ENCODE measurements at places on chromosomes 4 and X.

DNA sequence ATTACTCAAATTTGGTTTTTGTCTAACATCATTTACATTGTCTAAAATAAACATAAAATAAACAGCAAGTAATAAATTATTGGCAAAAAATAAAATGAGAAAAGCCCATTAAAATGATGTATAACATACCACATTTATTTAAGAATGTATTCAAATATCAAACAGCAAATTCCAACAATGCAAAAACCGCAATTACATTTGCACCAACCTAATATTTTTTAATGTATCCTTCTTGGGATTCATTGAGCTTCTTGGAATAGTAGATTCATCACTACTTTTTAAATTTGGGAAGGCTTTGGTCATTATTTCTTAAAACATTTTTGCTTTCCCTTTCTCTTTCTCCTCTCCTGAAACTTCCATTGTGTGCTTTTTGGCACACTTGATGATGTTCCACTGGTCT lies 400.2 kb downstream of the MAGEE1 start:
- DNase-seq = no peak

GRCh38 chr4:12949719-12950490 lies 534.2 kb downstream of the RAB28 start:
- DNase-seq = no peak

GRCh38 chrX:143139681-143140080 lies 114.0 kb downstream of the SPANXN4 start:
- DNase-seq = no peak

DNA sequence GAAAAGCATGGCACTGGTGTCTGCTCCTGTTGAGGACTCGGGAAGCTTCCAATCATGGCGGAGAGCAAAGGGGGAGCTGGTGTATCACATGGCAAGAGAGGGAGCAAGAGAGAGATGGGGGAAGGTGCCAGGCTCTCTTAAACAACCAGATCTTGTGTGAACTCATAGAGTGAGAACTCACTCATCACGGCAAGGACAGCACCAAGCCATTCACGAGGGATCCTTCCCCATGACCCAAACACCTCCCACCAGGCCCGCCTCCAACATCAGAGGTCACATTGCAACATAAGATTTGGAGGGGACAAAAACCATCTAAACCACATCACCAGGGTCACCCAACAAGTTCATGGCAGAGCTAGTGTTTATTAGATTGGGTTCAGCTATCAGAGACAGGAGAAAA lies 218.7 kb upstream of the BCOR start:
- no peak for DNase-seq

DNA sequence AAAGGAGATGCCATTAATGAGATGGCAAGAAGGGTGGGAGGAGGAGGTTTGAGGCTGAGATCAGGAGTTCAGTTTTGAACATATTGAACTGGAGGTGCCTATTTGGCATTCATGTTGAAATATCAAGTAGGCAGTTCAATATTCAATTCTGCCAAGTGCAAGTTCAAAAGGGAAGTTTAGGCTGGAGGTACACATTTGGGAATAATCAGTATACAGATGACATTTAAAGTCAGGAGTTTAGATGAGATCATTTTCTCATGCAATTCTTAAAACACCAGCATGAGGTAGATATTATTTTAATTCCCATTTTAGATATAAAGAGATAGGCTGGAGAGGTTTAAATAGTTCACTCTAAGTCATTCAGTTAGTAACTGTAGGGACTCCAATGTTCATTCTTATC lies 26.1 kb downstream of the COQ2 start:
- DNase-seq = no peak

- DNase-seq = no peak
Measured at GRCh38 chr4:167939863-167940616, 152.3 kb upstream of the ANXA10 start.

GRCh38 chrX:108163333-108164082 lies 71.9 kb downstream of the ATG4A start:
- DNase-seq = no peak

DNA sequence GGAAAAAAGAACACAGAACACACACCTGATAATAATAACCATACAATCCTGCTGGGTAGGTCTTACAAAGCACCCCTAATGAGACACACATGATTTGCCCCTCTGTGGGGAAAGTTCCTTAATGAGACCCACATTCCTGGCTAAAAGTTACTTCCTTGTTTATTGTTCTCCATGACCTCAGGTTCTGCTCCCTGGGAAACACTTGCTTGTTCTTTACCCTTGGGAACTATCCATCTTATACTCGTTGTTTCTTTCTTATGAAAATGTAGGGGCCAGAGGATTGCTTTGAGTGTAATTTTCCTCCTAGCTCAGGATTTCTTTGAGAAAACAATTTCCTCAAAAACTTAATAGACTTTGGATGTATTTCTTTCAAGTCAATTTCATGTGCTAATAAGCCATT lies 52.1 kb upstream of the PCDH10 start:
- no peak for DNase-seq

GRCh38 chrX:96989830-96990571 lies 106.3 kb downstream of the RPA4 start:
- no peak for DNase-seq

GRCh38 chr4:156609421-156609820 lies 362.2 kb downstream of the PDGFC start:
- DNase-seq = no peak

- DNase-seq = peak; percentile 16
Measured at GRCh38 chrX:77446908-77447652, at the start of gene FGF16. TSS of gene FGF16 (plus strand) at chrX:77447389. CDS start at chrX:77447675, 286 bp downstream.

DNA sequence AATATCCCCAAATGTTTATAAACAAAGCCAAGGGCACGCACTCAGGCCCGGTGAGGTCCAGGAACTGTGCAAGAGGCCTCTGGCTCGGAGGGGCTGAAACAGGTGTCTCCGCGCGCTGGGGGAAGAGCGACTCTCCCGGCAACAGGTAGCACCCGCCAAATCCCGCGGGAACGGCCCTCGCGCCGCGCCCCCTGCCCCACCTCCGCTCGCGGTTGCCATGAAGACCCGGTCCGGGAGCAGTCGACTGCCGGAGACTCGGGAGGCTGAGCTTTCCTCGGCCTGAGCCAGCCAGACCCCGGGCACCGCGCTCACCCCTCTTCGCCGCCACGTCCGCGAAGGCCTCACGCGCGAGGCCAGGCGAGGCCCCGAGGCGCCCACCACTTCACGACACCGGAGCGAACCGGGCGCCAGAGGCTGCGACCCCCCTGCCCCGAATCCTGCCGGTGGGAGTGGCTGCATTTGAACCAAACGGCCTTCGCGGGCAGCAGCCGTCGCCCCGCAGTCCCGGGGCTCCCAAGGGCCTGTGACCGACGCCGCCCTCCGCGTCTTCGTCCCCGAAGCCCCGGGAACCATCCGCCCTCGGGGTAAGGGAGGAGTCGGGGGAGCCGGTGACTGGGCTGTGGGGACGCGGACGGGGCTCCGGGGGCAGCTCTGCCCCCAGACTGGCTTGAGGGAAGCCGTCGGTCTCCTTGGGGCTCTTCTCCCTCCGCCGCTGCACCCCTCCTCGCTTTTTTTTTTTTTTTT lies at the start of gene NSUN7:
Gene NSUN7, plus strand, starts transcription at position 239 of the 744 bp plus-strand sequence. CDS start 739 bp downstream, outside the sequence.
- peak; percentile 86 for DNase-seq

- DNase-seq = no peak
Measured at GRCh38 chrX:109635146-109635545, 10.2 kb upstream of the KCNE5 start.

- DNase-seq = no peak
Measured at GRCh38 chr4:100177855-100178254, 12.4 kb downstream of the DDIT4L start.

DNA sequence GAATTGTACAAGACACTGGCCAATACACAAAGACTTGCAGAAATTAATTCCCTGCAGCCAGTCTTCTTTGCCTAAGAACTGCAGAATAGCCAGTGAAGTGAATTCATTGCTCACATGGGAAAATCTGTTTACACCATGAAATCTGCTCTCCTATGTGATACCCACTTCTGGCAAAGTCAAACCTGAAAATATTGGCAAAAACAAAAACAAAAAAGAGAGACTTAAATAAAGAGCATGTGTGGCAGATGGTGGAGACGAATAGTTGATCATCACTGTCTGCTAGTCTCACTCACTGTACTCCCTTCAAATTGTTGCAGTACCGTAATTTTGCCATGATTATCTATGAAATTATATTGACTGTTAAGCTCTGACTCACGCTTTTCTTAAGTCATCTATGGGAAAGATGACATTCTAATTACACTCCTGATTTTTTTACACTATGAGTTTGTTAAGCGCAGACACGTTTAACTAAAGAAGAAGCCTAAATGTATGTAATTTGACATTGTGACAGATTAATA lies 406.8 kb downstream of the PCDH7 start:
- no peak for DNase-seq

GRCh38 chr4:53150631-53151488 lies 215.0 kb downstream of the SCFD2 start:
- DNase-seq = no peak

DNA sequence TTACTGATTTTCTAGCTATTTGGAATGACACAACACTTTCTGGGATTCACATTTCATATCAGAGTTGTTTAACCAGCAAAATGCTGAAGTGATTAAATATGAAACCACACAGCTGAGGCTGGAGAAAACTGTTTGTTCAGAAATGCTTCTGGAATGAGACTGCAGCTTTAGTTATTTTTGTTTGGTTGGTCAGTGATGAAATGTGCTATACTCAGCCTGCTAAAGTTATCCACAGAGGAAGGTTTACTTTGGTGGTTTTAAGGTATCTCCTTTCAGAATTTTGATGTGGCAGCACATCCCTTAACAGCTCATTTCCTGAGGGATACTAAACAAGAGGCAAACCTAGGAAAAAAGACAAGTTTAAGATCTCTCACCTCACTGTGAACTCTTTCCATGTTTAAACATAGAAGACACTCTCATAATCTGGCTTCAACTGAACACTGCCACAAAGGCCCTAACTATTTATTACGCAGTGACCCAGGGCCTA lies 106.6 kb upstream of the PDE5A start:
- DNase-seq = no peak

DNA sequence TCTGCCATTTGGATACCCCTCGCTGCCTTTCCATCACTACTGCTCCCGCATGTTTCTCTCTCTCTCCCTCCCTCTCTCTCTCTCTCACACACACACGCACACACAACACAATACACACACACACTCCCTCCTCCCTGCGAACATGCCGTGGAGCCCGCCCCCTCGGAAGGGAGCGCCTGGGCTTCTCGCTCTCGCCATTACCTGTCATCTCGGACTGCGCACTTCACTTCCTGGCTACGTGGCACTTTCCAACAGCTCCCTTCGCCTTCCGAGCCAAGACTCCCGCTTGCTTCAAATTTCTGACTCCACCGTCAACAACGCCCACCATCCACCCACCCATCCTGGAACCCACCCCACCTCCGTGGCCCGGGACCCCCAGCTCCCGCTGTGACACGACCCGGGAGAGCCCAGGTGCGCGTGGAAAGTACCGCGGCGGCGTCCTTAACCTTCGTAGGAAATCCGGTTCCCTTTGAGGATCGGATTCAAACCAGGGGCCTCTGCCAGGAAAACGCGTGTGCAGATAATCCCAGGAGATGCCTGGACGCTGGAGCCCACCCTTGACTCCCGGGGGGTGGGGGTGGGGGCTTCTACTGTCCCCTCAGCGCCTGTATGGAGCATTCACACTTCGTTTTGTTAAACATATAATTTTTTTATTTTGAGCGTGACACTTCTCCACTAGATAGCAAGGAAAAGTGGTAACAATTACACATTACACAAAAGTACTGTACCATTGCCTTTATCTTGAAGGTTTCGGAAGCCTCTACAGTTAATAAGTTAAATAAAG lies 12.5 kb downstream of the ARX start:
- no peak for DNase-seq

GRCh38 chr4:124499261-124499660 lies 213.3 kb downstream of the ANKRD50 start:
- DNase-seq = no peak

DNA sequence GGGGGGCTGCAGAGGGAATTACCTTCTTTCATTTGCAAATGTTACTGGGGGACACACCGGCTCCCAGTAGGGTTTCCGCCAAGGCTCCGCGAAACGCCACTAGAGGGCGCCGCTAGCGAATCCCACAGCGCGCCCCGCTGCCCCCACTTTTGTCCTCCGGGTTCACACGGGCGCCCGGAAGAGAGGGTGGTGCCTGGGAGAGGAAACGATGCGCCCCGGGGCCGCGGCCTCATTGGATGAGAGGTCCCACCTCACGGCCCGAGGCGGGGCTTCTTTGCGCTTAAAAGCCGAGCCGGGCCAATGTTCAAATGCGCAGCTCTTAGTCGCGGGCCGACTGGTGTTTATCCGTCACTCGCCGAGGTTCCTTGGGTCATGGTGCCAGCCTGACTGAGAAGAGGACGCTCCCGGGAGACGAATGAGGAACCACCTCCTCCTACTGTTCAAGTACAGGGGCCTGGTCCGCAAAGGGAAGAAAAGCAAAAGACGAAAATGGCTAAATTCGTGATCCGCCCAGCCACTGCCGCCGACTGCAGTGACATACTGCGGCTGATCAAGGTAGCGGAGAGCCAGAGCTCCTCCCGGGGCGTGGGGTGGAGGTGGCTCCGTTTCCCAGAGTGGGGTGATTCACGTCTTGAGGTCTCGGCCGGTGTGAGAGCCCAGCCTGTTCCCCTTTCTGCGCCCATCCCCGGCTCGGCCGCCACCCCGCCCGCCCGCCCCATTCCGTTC lies at the start of gene SAT1:
Gene SAT1, plus strand, starts transcription at position 311 of the 726 bp plus-strand sequence. Its CDS starts 179 bp downstream, at position 490.
- DNase-seq = peak; percentile 91

- no peak for DNase-seq
Measured at GRCh38 chr4:13597604-13598003, 29.9 kb downstream of the BOD1L1 start.
